AG09309 (cell line): ENCODE measurements at places on chromosomes 5 and 9.

- no peak for DNase-seq
Observed at GRCh38 chr5:52735139-52735538, 52.6 kb upstream of the ITGA1 start.

GRCh38 chr9:121358751-121359150, 11.3 kb downstream of the STOM start:
- DNase-seq: no peak

DNA sequence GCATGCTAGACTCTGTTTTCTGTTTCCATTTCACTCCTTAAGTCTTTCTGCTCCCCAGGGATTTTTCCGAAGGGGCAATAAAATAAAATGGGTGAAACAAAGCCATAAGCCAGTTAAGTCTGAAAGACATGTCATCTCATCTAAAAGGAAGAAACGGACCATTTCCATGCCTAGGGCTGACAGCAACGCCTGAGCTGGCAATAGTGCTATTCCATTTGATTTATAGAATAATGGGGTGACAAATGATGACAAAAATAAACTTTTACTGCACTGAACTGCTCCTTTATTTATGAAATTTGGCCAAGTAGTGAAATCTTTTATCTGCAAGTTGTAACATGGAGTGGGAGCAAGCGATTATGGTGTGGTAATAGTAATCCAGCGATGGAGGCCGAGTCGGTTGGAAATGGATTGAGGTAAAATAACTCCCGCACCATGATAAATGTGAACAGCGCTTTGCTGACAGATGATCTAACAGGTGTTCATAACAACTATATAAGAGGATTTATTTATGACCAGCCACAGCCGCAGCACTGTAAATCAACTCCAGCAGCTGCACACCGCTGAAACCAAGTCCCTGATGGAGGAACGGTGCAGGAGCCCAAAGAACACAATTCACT, 219.8 kb upstream of the TBCA start:
- no peak for DNase-seq

- no peak for DNase-seq
Observed at GRCh38 chr5:1806974-1807373, 5.8 kb downstream of the NDUFS6 start.

GRCh38 chr5:169979871-169980270, 424 bp downstream of the INSYN2B start:
- no peak for DNase-seq

GRCh38 chr5:117461966-117462365, 887.3 kb upstream of the SEMA6A start:
- no peak for DNase-seq

GRCh38 chr5:13745508-13745907, 199.0 kb downstream of the DNAH5 start:
- DNase-seq: no peak

DNA sequence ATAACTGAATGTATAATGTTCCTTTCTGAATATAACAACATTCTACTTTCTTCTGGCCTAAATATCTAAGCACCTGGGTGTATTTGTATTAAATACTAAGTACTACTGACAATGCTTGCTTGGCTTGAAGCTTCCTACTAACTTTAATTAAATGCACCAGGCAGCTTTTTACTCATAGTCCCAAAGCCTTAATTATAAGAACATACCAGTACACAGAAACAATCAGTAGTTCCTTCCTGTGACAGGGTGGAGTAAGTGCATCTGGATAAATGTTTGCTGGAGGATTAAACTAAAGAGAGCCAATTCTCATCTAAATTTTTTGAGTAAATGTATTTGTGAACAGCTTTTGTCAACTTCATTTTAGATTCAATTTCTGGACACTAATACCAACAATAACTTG, 558.6 kb upstream of the SEMA6A start:
- DNase-seq: no peak

DNA sequence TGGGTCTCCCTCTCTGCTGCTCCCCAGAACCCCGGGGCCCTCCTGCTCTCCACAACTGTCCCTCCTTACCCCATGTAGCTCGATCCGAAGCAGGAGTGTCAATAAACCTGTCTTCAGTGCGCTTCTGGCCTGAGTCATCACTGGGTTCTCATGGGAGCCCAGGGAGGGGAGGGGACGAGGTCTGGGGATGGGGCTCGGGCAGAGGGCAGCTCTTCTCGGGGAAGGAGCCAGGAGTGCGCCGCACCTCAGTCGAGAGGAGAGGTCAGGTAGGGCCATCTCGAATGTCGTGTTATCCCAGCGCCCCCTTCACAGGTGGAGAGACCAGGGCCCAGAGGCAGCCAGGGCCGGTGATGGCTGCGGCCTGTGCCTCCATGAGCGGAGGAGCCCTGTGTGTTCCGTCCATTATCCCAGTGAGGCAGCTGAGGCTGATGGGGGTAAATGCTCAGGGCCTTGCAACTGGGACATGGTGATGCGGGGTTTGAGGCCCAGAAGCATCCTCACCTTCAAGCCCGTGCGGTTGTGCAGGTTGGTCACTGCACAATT, 52.1 kb downstream of the LRSAM1 start:
- no peak for DNase-seq

- DNase-seq: no peak
Observed at GRCh38 chr9:20624201-20625002, 2.1 kb upstream of the MLLT3 start.

DNA sequence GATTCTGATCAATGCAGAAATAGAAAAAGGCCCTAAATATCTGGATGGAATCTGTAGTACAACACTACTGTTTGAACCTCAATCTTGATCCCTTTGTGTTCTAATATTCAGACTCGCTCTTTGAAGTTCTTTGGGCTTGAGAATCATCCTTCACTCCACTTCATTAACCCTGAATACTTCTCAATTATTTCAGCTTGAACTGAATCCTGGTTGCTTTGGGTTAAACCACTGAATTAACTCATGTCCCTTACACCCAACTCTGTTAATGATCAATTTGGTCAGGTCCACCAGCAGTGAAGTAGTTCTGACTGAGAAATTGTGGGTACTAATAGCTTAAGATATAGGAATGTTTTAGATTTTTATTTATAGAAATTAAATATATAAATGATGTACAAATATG, 1707.2 kb upstream of the ACO1 start:
- no peak for DNase-seq

DNA sequence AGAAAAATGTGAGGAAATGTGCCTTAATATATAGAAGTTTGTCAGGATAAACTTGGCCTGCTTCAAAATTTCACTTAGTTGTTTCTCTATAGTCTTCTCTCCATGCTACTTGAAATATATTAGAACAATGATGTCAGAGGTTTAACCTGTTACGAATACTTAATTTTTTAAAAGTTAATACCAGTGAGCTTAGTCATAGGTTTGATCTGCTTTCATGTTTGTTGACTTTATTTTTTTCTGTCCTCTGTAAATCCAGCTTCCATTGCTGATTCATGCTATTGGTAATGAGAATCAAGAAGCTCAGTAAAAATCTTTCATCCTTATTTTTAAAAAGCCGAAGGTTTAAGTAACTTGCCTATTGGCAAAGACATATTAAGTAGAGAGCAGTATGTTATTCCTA, 27.9 kb downstream of the BDP1 start:
- DNase-seq: peak; percentile 13

DNA sequence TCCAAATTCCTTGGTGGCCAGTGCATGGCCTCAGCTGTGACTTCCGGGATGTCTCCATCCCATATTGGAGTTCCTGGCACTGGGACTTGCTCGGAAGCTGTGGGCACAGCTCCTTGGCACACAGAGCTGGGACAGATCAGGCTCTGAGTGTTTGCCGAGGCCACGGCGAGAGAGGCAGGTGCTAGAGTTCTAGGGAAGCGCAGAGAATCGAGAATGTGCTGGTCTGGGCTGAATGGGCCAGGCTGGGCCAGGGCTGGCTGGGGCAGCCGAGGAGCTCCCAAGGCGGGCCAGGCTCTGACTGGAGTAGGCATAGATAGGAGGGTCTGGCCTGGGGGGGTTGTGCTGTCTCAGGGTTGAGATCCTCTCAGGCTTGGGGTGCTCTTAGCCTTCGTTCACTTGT, 45.4 kb downstream of the HMCN2 start:
- no peak for DNase-seq

- DNase-seq: no peak
Observed at GRCh38 chr9:95505717-95506427, 10.9 kb downstream of the PTCH1 start.

DNA sequence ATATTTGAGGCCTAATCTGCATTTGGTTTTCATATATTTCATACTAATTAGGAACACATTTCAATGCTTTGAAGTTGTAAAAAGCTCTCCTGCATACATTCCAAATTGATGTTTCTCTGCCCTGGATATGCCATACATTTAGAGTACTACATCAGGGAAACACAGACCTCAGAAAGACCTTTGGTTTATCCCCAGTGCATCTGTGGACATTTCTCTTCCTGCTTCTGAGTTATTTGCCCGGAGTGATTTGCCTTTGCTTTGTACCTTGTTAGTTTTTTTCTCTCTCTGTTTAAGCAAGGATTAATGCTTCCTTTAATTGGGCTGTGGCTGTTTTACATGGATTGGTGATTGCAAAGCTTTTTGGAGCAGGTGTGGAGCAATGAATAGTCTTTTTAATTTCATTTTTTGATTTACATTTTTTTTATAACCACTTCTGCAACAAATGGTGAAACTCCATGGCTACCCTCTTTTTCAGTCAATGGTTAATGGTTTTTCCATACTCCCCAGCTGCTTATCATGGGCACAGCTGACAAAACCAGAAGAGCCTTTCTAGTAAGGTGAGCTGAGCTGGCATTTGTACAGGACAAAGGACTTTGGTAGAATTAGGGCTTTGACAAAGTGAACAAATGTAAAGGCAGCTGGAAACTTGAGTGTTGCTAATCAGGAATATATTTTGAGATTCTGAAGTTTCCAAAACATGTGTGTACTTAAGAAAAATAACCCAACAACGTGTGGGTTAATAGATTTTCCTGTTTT, 54.2 kb downstream of the ZSWIM6 start:
- no peak for DNase-seq

GRCh38 chr5:78530342-78531096, 118.1 kb downstream of the LHFPL2 start:
- DNase-seq: peak; percentile 91

DNA sequence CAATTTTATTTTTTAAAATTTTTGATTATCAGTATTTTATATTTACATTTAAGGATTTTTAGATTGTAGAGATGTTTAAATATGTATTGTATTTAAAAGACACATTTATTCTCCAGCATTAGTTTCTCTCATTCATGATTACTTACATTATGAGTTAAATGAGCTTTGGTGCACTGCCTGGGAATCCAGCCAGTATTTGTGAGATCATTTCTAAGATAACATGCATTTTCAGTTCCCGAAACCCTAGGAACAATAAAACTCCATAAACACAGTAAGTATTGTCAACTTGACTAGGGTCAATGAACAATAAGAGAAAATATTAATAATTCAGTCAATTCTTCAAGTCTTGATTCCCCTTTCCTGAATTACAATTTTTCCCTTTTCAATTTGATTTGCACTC, 403.3 kb downstream of the PLK2 start:
- no peak for DNase-seq

GRCh38 chr5:69271376-69271775, 36.7 kb downstream of the CDK7 start:
- no peak for DNase-seq

- DNase-seq: no peak
Observed at GRCh38 chr5:1875281-1875842, 7.4 kb downstream of the IRX4 start.

DNA sequence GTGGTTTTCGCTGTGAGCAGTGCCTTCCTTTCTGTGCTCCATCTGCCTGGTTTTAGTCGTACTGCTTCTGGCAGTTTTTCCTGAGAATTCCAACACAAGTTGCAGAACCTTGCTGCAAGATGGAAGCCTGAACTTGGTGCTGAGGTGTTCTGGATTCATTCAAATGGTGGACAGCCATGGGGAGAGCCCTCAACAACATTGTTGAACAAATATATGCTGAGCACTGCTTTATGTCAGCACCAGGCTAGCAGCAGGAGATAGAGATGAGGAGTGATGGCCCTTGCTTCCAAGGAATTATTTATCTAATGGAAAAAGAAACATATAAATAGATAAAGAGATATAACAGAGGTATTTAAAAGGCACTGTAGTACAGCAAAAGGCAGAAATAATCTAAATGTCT, 7.3 kb upstream of the RPS6 start:
- no peak for DNase-seq

GRCh38 chr9:16828340-16829281, 41.9 kb downstream of the BNC2 start:
- no peak for DNase-seq

DNA sequence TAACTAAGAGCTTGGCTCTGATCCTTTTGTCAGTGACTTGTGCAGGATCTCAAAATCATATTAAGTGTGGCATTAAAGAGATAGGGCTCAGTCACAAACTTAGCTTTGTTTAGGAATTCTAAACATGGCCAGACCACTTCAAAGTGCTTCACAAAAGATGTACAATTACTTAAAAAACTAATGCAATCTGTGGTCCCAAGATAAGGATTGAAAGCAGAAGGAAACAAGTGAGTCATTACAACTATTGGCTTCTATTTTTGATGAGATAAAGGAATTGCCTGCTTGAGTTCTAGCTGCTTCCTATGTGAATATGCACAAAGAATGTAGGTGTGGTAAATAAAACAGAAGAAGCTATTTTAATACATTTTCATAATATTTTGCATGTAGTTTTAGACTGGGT, 44.9 kb upstream of the SLC12A2 start:
- no peak for DNase-seq

DNA sequence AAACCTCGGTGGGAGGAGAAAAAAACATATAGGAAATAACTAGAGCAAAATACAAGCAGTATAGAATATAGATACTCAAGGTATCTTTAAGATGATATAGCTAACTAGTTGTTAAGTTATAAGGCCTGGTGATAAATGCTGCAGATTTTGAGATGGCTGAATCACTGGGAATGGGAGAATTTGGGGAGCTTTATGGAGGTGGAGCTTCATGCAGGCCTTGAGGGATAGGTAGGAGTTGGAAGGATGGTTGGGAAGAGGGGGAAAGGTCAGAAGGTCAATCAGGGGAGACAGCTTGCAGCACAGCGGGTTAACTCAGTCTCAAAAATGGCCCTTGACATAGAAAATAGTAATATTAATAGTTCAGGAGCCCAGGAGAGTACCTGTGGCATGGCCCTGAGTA, 34.8 kb downstream of the RAI14 start:
- DNase-seq: no peak

- no peak for DNase-seq
Observed at GRCh38 chr5:122366501-122366900, 54.5 kb downstream of the SNCAIP start.

DNA sequence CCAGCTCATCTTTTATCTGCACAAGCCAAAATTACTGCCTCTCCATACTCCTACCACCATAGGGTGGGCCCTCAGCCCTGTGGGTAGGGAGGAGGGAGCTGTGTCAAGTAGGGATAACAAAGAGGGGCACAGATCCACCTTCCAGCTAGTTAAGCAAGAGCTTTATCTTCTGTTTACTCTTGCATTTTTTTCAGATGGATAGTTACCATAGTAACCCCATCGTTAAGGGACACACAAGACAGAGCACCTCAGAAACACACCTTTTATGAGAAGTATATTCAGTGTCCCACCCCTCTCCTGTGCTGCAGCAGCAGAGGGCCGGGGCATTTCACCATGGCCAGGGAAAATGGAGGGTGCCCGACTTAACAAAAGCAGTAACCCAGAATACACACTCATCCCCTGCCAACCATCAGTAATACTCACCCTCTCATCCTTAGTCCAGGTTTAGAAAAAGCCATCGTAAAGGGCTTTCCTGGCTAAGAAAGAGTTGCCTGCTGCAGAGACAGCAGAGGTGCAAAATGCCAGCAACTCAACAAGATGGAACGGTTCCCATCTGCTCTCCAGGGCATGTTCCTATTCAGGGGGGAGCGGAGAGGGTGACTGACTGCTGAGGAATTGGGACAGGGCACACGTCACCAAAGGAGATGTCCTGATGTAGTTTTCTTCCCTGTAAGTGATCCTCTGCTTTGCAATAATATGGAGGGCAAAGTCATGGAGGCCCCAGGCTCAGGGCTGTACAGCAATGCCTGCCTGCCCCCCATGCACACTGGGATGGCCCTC, 25.1 kb downstream of the MACROH2A1 start:
- DNase-seq: no peak
